ENCODE measurements at places on chromosomes 4 and X.

DNA sequence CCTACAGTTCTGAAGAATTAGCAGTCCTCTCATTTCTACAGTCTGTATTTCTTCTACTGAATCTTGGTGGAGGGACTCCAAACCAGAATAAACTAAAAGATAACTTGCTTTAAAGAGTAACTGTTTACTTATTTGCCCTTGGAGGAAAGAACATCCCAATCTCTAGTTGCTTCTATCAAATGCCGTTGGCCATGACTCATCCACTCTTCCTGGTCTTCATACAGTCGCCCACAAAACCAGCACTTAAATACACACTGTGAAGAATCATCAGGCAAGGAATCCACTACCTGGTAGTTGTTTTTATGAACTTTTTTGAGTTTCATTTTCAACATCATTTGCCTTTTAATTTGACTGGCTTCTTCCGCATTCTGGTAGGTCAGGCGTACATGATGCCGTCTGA, 14.2 kb downstream of the ZNF518B start:
- DNase-seq, result no peak

- peak; percentile 84 for DNase-seq
These were observed 210.0 kb upstream of the STK26 start for GRCh38 chrX:131812847-131813825.

- DNase-seq, result no peak
These were observed 71.3 kb upstream of the MED14 start for GRCh38 chrX:40806513-40807220.

DNA sequence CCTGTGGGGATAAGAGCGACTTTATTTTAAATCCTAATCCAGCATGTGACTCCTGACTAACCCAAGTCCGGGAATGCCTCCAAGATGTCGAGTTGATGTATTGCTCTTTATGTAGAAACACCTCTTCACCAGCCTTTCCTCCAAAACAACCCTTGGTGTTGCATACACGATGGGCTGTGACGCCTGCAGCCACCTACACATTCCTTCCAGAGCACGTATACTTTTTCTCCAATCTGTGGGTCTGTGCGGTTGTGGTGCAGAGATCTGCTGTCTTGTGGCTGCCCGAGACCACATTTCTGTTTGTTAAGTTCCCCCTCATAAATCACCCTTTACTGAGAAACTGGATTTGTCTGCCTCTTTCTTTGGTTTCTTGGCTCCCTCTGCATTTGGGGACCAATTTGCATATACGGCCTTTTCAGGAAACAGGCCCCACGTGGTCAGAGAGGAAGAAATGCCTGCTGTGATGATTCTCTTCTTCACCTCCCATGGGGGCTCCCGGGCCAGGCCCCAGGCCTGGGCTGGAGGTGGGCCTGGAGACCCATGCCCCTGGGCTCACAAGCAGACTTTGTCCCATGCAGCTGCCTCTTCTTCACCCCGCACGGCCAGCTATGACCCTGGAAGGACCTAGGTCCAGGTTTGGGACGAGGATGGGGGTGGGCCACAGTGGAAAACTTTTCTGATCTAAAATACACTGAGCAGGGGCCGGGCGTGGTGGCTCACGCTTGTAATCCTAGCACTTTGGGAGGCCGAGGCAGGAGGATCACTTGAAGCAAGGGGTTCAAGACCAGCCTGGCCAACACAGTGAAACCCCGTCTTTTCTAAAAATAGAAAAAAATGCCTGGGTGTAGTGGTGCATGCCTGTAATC, 21.4 kb upstream of the AFAP1 start:
- DNase-seq, result peak; percentile 42

DNA sequence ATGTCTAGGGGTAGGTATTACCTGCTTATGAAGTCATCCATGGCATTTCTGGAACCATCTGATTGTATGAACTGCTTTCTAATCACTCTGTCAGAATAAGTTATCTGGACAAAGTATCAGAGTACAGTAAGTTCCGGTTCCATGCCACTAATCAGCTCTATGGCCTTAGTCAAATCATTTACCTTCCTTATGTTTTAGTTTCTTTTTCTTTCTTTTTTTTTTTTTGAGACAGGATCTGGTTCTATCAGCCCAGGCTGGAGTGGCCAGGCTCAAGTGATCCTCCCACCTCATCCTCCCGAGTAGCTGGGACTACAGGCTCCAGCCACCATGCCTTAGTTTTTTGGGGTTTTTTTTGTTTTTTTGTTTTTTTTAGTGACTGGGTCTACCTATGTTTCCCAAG, 11.5 kb downstream of the XIAP start:
- DNase-seq, result no peak

Data from activated T-cell treated with anti-CD3 and anti-CD28 coated beads, Interleukin-2, amount 50 U/mL, for 4 hours (primary cell).